CD14-positive monocyte (primary cell): ENCODE measurements at places on chromosomes 5 and 9. TPM values are rescaled to one million over a fixed set of nuclear protein-coding genes. Genes with fewer than 3 reads are reported as not detected.

FAM78A gene
- 6.4 TPM for polyA plus RNA-seq

ZSWIM6 gene
- 22.2 and 33.5 TPM in 2 replicates for polyA plus RNA-seq

MOB3B gene
- 1.4 TPM for polyA plus RNA-seq

NUTM2F gene
- not detected for polyA plus RNA-seq

S100Z gene
- 13.4 TPM for polyA plus RNA-seq

ACTBL2 gene
- polyA plus RNA-seq, result not detected in 2 replicates

DNA sequence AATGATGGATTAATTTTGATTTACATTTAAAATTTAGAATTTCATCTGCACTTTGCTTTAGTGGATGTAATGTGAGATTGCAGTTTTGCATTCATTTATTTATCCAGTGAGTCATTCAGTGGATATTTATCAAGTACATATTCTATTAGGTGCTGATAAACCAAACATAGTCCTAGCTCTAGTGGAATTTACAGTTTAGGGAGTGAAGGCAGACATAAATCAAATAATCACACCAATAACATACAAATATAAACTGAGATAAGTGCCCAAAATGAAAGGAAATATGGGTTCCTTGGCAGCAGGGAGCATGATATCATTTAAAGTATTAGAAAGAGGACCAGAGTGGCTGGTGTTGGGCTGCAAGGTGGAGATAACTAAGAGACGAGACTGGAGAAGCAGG is 14.7 kb upstream of the NIPBL start:
- no peak for DNase-seq

DNA sequence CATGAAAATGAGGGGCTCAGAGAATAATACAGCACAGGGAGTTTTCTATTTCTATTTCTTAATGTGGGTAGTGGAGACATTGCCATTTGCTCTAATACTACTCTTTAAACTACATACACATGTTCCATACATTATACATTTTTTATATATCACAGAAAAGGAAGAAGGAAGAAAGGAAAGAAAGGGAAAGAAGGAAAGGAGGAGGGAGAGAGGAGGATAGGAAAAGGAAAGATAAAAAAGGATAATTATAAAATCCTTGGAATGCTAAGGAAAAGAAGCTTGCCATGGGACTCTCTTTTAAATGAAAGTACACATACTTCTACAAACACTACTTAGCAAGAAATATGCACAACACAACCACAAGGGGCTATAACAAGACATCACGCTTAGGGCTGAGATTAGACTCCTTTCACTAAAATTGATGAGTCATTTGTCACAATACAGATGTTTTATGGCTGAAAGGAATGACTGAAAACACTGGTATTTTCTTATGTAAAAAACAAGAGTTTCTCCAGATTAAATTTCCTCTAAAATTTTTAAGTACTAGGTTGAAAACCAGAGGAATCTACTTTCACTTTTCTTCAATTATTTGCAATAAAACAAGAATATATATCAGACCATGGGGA is 219.8 kb downstream of the ARL15 start:
- DNase-seq, result no peak

DNA sequence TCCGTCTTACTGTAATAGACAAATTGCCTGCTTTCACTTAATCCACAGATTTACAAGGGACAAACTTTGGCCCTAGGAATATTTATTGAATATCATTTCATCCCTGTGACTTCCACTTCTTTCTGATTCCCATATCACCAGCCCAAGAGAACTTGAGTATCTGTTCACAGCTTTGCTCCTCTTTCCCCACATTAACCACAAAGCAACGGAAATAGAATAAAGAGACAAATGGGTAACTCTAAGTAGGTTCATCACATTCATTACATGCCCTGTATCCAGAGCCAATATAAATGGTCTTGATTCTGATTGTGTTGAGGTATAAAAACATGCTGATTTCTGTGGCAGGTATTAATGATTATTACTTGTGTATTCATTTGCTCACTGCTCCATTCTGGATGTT is 41.9 kb downstream of the TMEM252 start:
- DNase-seq, result no peak

- no peak for DNase-seq
Measured at GRCh38 chr9:86168256-86168655, 68.9 kb upstream of the GOLM1 start.

GRCh38 chr9:34809504-34810186 is 99.7 kb upstream of the CCL21 start:
- no peak for DNase-seq

DNA sequence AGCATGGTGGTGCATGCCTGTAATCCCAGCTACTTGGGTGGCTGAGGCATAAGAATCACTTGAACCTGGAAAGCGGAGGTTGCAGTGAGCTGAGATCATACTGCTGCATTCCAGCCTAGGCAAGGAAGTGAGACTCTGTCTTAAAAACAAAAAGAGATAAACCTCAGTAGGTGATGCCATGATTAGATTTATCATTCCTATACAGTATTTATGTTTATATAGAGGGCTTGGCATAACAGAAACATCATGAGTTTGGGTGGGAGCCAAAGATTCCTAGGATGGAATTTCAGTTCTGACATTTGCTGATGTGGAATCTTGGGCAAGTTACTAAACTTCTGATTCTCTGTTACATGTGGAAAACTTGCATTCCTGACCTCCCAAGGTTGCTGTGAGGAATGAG is 22.3 kb downstream of the RFK start:
- DNase-seq, result no peak

DNA sequence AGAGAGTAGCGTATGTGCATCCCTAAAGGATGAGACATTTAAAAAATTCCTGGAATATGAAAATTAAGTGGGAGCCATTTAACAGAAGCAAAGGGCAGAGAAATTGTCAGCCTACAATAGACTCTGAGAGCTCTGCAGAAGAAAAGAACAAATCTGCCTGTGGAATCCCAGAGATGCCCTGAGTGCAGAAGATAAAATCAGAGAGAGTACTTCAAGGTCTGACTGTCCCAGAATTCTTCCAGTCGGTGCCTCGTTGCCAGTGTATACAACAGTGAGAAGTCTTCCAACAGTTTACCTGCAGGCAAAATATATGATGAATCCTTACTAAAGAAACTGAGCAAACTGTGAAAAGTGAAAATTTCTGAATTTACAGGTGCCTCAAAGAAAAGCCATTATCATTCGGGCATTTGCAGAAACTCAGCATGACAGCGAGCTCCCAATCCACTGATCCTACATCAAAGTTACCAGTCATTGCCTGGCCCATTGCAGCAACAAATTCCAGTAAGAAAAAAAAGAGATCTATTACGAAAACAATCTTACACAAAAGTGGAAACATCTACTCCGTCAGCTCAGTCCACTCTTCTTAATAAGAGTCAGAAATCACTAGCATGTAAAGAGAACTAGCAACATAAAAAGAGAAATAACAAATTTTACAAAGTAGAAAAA is 92.8 kb upstream of the VCAN start:
- peak; percentile 72 for DNase-seq

DNA sequence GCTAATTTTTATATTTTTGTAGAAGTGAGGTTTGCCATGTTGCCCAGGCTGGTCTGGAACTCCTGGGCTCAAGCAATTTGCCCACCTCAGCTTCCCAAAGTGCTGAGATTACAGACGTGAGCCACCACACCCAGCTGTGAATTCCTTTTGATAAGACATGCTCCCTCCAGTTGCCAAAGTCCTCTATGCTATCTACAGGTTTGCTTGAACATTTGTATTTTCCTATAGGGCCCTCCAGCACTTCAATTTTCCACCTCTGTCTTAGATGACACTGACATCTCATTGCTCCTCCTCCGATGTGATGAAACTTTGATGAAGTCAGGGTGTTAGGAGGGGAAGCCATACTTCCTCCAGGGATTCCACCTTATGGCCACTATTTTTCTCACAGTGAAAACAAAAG is 25.2 kb upstream of the CTSV start:
- DNase-seq, result no peak

DNA sequence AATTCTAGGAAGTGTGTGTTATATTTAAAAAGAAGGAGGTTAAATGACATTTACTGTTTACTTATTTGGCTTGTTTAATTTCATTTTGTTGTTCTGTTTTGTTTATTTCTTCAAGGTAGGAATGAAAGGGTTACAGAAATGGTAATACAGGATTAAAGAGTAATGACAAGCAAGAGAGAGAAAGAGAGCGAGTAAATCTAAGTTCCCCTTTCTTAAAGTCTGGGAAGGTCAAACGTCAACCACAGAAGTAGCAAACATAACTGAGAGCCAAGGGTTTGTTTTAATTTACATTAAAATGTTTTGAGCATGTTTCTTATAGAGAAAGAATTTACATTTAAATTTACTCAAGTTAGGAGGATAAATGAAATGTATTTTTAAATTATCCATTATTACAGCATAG is 18.7 kb downstream of the HCN1 start:
- no peak for DNase-seq

- DNase-seq, result no peak
Measured at GRCh38 chr5:155827949-155828348, 499.0 kb upstream of the SGCD start.

DNA sequence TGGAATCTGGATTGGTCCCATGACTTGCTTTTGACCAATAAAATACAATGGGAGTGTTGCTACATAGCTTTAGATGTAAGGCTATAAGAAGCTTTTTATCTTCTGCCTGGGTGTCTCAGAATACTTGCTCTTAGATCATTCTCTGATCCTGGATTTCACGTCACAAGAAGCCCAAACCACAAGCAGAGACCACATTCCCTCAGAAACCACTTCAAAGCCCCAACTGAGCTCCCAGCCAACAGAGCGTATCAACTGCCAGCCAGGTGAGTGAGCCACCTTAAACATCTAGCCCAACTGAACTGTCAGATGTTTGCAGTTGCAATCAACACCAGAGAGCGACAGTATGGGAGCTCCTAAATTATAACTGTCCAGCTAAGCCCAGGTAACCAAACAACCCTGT is 687.1 kb downstream of the TLE1 start:
- no peak for DNase-seq

- no peak for DNase-seq
Measured at GRCh38 chr9:137970686-137971476, 93.3 kb downstream of the CACNA1B start.

- DNase-seq, result no peak
Measured at GRCh38 chr9:137777761-137778160, 99.8 kb upstream of the CACNA1B start.

- DNase-seq, result no peak
Measured at GRCh38 chr5:111932199-111932598, 175.2 kb upstream of the NREP start.

GRCh38 chr5:169904059-169904458 is 76.2 kb downstream of the INSYN2B start:
- no peak for DNase-seq

GRCh38 chr5:132437604-132438266 is 52.8 kb downstream of the IRF1 start:
- DNase-seq, result peak; percentile 83

GRCh38 chr5:67316695-67317094 is 120.1 kb upstream of the CD180 start:
- no peak for DNase-seq

DNA sequence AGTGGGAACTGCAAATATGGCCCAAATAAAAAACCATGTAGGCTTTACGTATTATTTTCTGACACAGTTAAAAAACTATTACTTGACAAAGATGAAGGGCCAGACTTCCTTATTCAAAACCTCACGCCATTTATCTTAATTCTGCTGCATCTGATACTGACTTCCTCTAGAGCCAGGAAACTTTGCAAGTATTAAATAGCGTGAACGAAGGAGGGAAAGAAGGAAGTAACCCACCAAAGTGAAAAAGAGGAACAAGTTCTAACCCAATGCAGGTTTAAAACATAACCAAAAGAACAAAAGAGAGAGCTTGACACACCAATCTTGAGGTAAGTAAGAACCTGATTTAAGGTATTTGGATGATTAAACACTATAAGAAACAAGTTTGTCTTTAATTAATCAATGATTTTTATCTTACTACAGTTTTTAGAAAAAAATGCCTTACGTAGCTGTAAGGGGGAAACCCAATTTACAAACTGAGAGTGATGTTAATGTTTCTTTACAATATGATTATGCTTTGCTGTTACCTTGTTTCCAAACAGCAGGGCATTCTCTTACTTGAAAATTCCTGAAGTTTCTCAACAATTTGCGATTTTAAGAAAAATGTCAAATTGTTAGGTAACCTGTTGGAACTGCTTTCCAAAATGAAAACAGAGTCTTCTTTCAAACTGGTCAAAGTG is at the start of gene GAPT:
Gene GAPT, plus strand, starts transcription at position 220 of the 677 bp plus-strand sequence. CDS start 3,102 bp downstream, outside the sequence.
- peak; percentile 90 for DNase-seq

DNA sequence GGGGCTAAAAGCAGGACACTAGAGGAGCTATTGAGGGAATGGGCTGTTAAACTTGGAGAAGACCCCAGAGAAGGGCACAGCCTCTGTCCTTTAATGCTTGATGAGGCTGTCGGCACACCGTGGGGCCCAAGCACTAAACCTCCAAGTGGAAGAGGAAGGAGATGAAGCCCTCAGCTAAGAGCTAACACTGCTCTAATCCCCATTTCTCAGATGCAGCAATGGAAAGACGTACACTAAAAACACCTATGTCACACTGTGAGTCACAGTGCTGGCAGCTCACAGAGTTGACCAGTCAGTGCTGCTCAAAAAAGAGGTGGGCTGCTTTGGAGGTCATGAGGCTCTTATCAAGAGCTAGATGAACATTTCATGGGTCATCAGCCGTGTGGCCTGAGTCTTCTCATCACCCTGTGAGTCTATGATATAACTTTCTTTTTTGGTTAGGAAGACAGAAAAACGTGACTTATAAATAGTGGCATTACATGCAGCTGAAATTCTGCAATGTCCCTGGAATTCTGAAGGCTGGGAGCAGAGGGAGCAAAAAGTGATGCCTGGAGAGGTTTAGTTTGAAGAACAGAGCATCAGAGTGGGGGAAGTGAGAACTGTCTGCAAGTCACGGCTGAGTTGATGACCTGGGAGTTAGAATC is 21.5 kb downstream of the TNFSF8 start:
- DNase-seq, result no peak
